ENCODE measurements at places on chromosomes 6 and 20.

GRCh38 chr20:37384683-37385174 is 38.8 kb downstream of the SRC start:
- peak; percentile 82 for DNase-seq

DNA sequence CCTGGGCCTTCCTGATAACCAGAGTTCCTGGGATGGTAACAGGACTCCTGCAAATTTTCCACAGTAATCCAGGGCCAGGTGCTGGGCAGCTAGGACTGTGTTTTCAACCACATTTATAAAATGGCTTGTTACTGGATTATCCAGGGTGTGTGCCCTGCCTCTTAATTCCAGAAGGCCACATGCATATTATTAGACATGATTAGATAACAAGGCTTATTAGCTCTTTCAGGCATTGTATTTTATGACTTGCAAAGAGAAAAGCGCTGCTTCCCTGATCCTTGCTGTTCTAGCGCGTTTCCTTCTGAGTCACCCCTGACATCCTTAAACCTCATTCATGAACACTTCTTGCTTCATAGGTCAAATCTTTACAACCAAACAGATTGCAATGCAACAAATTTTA is 208.6 kb downstream of the UST start:
- no peak for DNase-seq

DNA sequence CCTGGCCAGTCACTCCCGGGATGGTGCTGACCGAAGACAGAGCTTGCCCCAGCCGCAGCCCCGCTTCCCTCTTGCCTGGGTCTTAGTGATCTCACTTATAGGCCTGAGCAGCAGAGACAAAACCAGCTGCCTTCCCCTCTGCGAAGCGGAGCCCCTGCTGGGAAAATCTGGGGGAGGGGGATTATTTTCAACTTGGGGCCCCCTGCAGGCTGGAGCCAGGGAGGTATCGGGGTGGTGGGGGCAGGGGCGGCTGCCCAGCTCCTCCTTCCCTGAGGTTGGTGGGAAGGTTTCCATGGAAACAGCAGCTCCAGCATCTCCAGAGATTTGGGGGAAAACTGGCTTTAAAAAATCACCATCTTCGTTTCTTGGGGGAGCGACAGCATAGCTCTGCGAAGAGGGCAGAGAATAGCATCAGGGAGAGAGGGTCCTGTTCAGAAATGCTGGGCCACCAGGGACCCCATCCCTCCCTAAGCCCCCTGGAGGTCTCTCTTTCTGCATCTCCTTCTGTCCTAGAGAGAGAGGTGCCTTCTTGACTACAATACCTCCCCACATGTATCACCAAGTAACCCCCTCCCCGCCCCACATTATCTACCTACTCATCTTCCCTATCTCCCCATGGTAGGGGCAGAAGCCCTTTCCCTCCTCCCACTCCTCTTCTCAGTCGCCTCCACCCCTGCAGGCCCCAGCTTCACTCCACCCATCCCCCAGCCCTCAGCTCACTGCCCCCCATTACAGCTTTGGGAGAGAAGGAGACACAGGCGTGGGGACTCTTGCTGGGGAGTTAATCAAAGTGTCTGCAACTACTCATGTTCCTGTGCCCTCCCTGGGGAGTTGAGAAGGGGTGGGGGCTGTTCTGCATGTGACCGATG is 88.4 kb upstream of the CCDC167 start:
- DNase-seq = no peak

DNA sequence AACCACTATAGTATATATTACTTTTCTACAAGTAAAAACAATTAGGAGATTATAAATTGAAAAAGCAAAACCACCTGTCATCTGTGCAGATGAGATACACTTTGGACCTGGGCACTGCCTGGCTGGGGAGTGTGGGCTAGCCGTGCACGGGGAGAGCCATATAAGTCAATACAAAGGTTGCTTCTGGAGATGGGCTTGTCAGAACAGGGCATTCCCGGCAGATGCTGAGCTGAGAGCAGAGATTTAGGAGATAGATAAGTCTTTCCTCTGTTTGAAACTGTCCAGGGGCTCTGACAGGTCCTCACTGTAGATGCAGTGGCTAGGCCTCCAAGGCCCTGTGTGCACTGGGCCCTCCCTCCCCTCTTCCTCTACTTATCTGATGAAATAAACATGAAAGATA is 34.5 kb downstream of the CD164 start:
- no peak for DNase-seq

GRCh38 chr6:3259491-3259958 is 778 bp downstream of the PSMG4 start:
- peak; percentile 48 for DNase-seq

DNA sequence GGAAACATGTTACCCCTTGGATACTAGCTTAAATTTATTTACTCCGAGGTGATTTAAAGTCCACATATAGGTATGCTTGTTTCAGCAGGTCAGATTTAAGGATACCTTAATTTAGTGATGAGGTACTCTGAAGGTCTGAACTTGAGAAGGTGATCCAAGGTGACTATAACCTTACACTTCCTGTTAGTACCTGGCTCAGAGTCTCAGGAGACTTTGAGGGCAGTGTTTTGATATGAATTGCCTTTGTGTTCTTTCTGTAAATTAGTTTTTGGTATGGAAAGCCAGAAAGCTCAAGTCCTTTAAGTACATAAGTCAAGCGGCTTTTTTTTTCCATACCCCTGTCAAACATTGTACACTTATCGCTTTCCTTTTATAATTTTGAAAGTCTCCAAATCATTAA is 489.0 kb downstream of the CDKAL1 start:
- DNase-seq = no peak
